Activated T-helper 1 cell treated with anti-CD3 and anti-CD28 coated beads, Interleukin-12 subunit alpha, Interleukin-12 subunit beta, Interleukin-2, Interleukin-4 antibody, amounts not matched to agents 30 ng/mL and 10 ng/mL and 1 ng/mL, durations not matched to agents 14 hours and 24 hours and 36 hours (primary cell): ENCODE measurements at places on chromosomes 12 and 14.
A peak's percentile ranks its signal among the peaks of the same experiment; 100 is the strongest.

GRCh38 chr12:8603856-8604255 is 8.8 kb downstream of the AICDA start:
- DNase-seq, result no peak

DNA sequence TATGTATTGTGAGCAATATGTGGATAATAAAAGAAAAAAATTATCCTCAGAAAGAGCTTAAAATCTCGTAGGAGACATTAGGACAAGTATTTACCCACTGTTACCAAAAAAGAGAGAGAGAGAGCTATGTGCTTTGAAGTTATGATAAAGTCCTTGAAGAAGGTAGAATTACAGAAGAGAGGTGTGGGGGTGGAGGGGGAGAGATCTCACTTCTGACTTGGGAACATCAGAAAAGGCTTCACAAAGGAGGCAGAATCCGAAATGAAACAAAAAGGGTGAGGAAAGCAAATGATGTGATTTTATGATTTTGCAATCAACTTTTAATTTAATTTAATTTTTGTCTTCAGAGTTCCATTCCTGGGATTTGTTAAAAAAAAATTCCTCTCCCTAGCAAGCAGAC is 311.8 kb upstream of the ATP2B1 start:
- DNase-seq, result no peak

- no peak for DNase-seq
These were observed 11.6 kb upstream of the MDM2 start for GRCh38 chr12:68796399-68796798.

GRCh38 chr12:16523951-16524331 is 82.0 kb downstream of the LMO3 start:
- no peak for DNase-seq

DNA sequence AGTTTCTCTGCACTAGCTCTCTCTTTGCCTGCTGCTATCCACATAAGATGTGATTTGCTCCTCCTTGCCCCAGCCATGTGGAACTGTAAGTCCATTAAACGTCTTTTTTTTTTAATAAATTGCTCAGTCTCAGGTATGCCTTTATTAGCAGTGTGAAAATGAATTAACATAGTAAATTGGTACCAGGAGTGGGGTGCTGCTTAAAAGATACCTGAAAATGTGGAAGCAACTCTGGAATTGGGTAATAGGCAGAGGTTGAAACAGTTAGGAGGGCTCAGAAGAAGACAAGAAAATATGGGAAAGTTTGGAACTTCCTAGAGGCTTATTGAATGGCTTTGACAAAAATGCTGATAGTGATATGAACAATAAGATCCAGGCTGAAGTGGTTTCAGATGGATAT is 159.8 kb downstream of the FSCB start:
- no peak for DNase-seq

GRCh38 chr14:100522616-100523099 is 64.6 kb downstream of the BEGAIN start:
- no peak for DNase-seq

- DNase-seq, result no peak
These were observed 188.3 kb upstream of the C14orf180 start for GRCh38 chr14:104390941-104391901.

DNA sequence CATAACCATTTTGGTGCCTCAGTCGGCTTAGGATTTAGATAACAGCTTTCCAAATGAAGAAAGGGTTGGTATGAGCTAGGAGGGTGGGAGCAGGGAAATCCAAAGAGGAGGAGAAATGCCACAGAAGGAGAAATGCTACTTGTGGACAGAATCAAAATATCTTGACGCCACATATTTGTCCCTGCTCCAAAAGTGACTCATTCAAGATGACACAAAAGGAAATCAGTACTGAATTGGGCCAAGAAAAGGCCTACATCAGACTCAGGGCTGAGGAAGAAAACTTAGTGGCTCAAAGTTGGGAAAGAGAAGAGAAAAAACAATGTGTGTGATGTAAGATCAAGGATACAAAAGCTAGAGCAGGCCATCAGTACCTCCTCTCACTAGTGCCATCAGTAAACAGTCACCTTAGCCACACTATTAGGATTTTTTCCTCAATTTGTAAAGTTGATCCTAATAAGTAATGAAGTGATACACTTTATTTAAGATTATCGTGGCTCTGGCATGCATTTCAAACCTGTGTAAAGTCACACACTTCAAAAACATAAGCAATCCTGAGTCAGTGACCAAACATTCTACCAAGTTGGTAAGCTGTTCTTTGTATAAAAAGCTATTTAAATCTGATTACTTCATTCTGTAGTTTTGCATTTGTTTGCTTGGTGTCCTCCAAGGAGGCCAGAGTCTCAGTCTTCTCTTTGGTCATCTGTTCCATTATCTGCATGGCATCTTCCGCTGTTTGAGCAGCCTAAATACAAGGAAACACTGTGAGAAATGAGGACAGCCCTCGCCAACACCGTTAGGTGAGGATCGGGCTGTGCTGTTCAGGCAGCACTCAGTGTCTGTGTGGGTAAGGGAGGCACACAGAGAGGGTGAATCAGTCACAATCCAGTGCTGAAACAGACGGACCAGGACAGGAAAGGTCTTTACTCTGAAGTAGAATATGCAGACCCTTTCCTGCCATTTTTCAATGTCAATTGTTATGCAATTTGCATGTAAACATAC is 52.6 kb upstream of the VPS33A start:
- DNase-seq, result no peak

- DNase-seq, result no peak
These were observed 88.4 kb downstream of the MYF5 start for GRCh38 chr12:80805106-80805505.

- DNase-seq, result no peak
These were observed 11.8 kb upstream of the DERA start for GRCh38 chr12:15899282-15899870.

- DNase-seq, result no peak
These were observed at the start of gene DYRK4 for GRCh38 chr12:4562034-4562657. Gene DYRK4, plus strand, starts transcription at chr12:4562208. Its CDS starts 38 bp downstream, at chr12:4562246.

GRCh38 chr14:90235179-90235976 is 21.0 kb upstream of the PSMC1 start:
- DNase-seq, result peak; percentile 59

DNA sequence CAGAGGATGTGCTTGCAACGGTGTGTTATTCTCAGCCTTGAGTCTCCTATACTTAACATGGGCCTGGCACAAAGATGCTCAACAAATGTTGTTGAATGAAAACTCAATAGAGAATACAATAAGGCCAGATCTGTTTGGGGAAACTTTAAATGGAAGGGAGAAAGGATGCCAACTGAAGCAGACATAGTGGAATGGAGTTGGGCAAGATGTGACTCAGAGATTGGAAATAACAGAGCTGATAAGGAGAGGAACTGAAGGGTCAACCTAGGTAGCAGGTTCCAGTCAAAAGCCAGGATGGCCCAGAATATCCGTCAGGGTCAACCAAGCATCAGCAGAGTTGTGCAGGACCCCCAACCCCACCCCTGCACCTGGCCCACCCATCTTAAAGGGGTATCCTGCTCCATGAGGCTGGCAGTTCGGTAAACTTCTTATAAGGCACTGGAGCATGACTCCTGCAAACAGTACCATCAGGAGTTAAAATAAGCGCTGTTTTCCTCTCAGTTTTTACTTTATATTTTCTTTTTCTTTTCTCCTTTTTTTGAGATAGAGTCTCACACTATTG is 1.1 kb upstream of the BCDIN3D start:
- no peak for DNase-seq

DNA sequence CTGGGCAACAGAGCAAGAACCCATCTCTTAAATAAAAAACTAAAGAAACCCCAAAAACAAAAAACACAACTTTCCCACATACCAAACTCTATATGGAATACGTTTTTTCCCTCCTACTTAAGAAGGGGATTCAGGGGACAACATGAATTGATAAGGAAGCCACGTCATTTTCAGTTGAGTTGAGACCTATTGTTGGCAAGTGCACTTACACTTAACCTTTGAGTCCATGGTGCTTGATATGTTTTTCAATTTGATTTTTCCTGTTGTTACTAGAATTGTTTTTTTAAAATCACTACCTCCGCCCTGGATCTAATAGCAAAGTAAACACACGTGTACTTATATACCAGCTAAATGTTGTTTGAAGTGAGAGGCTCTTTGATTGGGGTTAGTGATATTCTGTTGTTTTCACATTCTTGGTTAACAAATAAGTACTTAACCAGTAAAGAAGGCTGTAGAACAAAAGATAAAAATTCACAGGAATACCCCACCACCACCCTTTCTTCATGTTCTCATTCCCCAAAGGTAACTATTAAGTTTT is 2.0 kb downstream of the FAM177A1 start:
- DNase-seq, result no peak

- DNase-seq, result no peak
These were observed 11.9 kb downstream of the TTC9 start for GRCh38 chr14:70653662-70654061.

- DNase-seq, result no peak
These were observed 26.0 kb downstream of the RPS29 start for GRCh38 chr14:49559979-49560768.

DNA sequence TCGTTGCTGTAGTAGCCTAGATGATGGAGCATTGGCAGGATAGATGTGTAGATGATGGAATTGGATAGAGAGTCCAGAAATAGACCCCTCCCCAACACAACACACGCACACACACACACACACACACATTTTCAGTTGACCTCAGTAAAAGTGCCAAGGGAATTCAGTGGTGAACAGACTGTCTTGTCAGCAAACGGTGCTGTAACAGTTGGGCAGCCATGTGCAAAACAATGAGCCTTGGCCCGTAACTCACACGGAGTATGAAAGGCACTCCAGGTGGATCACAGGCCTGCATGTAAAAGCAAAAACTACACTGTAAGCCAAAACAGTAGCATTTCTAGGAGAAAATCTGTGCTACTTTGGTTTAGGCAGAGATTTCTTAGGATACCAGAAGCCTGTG is 87.8 kb downstream of the DDX51 start:
- DNase-seq, result no peak

DNA sequence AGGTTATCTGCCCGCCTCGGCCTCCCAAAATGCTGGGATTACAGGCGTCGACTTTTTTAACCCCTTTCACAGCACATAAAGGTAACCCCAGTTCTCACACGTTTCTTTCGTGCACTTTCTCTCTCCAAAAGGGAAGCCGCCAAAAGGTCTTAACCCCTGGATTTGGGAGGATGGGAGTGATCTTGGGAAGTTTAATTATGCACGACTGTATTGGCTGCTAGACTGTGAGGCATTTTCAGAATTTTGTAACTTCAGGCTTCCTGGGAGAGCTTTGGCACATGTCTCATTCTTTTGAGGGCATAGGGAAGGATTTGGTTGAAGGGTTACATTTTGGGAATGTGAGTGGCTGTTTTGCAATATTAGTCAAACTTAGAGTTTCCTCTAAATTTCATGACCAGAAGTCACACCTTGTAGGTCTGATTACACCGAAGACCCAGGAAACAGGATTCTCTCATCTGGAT is 1.4 kb upstream of the SMARCC2 start:
- DNase-seq, result no peak

GRCh38 chr12:64835901-64836300 is 11.5 kb downstream of the TBC1D30 start:
- DNase-seq, result no peak

DNA sequence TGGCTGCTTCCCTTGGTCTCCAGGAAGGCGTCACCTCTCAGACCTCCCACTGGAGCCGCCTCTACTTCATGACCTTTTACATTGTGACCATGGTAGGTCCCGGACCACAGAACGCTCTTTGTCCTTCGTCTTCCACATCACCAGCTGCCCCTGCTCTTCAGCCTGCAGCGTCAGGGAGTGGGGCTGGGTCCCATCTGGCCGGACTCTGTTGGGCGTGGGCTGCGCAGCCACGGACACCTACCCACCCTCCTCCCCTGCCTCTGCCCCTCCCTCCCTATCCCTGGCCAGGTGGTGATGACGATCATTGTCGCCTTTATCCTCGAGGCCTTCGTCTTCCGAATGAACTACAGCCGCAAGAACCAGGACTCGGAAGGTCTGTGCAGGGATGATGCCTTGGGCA is 43.3 kb downstream of the SLC8B1 start:
- no peak for DNase-seq

DNA sequence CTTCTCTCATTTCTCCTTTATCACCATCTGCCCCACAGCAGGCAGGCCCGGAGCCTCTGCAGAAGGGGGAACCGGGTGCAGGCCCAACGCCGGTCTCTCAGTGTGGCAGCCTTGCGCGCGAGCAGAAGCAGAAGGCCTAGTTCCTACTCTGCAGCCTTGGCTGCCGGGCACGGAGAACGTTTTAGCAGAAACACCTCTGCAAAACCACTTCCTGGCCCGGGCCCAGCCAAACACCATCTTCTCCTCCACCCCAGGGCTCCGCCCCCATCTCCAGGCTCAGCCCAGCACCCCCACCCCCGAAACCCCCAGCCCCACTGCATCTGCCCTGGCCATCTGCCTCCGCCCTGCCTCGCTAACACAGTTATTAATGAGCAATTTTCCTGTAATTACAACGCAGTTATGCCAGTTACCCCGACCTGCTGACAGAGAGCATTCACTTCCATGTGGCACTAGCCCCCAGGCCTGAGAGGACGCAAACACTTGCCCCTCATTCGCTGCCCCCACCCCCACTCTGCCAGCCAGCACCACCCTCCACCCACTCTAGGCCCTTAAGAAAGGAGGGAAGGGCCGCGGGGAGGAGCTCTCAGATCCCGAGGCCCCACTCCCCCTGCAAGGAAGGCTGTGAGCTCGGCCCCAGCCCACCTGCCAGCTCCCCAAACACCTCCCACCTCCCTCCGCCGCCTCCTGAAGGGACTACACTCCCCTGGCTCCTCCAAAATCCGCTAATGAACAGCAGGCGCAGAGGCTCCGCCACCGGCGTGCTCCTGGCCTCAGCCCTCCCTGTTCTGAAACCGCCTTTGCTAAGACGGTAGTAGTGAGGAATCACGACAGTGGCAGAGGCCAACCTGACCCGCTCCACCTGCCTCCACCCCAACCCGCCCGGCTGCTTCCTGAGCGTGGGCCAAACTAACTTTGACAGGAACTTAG is 44.7 kb upstream of the FBRSL1 start:
- peak; percentile 79 for DNase-seq

DNA sequence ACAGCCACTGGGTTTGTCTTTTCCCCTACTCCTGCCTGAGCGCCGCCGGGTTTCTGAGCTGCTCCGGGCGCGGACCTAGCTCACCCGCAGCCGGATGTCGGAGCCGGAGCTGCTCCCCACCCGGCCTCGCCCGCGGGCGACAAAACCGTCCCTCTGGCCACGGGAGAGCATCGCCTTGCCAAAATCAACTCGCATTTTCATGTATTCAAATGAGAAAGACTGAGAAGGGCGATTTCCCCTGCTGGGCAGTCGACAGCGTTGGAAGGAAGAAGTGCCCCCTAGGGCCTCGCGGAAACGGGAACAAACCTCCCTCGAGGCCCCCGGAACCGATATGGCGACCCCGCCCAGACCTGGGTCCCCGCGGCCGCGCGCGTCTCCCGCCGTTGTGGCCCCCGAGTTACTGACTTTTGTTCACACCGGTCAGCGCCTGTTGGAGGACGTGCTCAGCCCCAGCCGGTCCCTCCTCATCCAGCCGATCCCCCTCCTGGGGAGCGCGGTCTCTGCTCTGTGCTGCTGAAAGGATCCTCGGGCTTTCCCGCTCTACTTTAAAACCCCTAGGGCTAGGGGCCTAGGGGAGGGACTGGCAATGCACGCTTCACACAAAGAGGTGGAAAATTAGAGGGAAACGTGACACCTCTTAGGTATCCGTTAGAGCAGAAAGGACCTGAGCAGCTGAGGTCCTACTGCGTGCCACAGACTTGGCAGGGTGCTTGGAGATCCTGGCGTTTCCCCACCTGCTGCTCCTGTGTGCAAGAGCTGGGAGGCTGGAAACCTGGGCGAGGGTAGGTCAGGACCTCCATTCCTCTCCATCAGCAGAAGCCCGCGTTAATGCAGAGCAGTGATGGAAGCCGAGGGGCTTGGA is 4.3 kb downstream of the TTC6 start:
- no peak for DNase-seq
